ENCODE measurements at places on chromosomes 13 and 19.

- DNase-seq: no peak
Measured at GRCh38 chr13:51113969-51114368, 2.9 kb upstream of the C13orf42 start.

DNA sequence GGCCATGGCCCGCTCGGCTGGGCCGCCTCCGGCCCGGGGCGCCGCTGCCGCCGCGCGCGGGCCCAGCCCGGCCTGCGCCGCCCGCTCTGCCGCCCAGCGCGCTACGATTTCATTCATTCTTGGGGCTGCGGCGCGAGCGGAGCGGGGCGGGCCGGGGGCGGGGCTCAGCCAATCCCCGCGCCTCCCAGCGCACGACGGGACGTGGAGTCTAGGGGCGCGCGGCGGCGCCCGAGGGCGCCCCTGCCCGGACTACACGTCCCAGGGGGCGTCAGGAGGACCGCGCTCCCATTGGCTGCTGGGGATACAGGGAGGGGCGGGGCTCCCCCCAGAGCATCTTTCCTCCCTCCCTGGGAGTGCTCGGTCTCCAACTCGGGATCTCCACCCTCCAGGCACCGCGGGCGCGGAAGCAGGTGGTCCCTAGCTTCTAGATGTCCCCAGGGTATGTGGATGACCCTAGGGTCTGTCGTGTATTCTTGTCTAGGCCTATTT, 5.6 kb upstream of the DPF1 start:
- peak; percentile 92 for DNase-seq

GRCh38 chr13:106183410-106184065, 351.9 kb downstream of the EFNB2 start:
- no peak for DNase-seq

- no peak for DNase-seq
Measured at GRCh38 chr13:71591374-71591773, 275.6 kb downstream of the DACH1 start.

GRCh38 chr13:88627071-88627470, 955.9 kb downstream of the SLITRK5 start:
- DNase-seq: no peak

DNA sequence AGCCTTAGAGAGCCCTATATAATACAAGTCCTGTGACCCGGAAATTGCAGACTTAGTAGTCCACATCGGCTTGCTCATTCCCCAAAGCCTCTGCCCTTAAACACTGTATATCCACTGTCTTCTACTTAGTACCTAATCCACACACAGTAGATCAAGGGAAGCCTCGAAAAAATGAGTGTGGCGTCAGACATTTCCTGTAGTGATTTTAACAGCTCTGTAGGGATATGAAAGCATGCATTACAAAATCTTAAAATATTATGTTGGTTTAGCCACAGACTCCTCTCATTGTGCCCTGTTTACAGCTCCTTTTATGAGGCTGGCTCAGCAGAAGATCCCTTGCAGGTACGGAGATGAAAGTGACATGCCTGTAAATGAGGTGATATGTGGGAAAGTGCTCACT, 416.3 kb downstream of the LIG4 start:
- no peak for DNase-seq

DNA sequence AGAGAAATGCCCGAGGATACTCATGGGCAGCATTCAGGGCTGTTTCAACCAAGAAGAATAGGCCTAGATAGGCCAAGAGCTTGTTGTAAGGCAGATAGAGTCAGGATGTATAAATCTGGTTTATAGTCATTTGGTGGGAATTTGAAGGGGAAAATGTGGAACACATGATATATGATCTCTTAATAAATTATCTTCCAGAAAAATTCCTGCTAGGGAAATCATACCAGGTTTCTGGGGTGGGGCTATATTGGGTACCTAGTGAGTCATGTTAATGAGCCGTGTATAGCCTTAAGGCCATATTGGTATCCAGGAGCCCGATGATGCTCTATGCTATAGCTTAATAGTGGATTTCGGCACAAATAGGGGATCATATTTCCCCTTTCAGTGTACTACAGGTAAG, 51.5 kb upstream of the HTR2A start:
- DNase-seq: no peak

DNA sequence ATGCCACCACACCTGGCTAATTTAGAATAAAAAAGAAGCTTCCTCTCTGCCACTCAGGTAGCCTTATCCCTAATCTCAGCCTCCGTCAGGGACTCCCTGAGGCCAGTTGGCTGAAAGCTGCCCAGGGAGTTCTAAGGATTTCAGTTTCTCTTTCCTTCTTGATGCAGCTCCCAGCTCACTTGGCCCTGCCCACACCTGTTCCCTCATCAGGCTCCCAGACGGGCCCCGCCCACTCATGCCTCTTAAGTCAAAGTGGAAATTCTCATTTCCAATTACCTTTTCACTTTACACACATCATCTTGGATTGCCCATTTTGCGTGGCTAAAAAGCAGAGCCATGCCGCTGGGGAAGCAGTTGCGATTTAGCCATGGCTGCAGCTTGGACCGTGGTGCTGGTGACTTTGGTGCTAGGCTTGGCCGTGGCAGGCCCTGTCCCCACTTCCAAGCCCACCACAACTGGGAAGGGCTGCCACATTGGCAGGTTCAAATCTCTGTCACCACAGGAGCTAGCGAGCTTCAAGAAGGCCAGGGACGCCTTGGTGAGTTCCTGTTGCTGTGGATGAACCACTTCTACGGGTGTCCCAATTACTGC, at the start of gene IFNL1:
Gene IFNL1 (plus strand): TSS at position 353 of the 591 bp plus-strand sequence. CDS start 15 bp downstream, at position 368.
- no peak for DNase-seq

GRCh38 chr13:114194853-114195252, 15.8 kb downstream of the CFAP97D2 start:
- no peak for DNase-seq

DNA sequence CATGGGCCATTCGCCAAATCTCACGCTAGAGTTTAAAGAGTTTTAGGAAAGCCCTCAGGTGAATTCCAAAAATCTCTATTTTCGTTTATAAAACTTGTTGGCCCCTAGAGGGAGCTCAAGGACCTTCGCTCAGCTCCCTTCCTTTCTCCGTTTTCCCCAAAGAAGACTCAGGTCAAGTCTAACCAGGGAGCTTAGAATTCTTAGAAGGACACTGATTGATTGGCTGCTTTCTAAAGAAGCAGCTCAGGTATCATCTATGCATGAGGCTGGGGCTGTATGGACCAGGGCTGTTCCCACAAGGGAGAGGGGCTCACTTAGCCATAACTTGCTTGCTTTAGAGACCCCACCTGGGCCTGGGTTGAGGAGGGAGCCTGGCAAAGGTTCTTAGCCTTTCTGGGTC, 20.5 kb downstream of the DZIP1 start:
- no peak for DNase-seq

DNA sequence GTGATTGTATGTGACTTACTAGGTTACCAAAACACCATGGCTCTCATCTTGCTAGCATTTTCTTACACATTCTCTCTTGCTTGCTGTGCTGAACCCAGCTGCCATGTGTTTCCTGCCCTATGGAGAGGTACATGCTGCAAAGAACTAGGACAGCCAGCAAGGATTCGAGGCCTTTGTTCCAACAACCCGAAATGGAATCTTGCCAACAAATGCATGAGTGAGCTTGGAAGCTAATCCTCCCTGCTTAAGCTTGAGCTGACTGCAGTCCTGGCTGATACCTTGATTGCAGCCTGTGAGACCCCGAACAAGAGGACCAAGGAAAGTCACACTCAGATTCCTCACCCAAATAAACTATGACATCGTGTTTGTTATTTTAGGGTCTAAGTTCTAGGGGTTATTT, 651.2 kb downstream of the SLITRK6 start:
- DNase-seq: no peak

GRCh38 chr13:100014621-100015020, 33.0 kb downstream of the ZIC2 start:
- no peak for DNase-seq

DNA sequence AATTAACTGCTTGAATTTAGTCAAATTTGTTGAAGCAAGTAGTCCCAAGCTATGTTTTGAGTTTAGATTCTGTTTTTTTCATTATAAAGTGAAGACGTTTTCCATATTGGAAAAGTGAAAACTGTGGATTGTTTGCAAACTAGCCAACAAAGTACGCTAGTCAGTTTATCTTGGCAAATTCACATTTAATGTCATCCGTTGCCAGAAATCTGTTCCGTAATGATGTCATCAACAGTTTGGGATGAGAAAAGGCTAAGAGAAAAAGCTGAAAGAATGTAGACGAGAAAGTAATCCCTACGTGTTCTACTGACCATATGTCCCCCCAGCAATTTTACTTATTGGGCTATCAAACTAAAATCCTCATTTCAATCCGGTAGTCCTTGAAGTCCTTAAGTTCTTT, 419.6 kb downstream of the GPC6 start:
- no peak for DNase-seq

DNA sequence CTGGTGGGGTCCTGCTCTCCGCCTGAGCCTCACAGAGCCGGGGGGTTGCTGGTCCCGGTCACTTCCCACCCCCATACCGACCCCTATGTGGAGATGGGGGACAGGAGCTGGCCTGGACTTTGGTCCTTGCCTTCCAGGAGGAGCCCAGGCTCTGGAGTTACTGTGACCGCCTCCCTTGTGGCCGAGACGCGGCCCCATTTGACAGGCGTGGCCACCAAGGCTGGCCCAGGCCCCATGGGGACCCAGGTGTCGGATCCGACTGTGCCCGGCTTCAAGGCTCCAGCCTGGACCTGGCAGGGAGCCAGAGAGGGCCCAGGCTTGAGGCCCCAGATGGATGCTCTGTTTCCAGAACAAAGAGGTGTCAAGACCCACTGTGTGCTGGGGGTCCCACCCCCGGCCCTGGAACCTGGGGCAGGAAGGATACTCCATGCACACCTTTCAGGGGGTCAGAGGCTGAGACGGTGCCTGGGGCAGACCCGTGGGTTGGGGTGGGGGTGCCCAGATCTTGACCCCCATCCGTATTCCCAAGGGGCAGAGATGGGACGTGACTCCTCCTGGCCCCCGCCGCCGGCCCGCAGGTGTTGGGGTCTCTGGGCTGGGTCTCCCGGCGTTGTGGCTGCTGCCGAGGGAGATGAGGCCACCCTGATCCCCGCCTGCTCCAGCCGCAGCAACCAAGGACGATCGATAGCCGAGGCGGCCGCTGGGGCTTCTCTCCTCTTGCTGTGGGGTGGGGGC, 47.8 kb upstream of the TCF3 start:
- DNase-seq: no peak

GRCh38 chr19:2629491-2630351, 72.8 kb downstream of the GNG7 start:
- DNase-seq: no peak

DNA sequence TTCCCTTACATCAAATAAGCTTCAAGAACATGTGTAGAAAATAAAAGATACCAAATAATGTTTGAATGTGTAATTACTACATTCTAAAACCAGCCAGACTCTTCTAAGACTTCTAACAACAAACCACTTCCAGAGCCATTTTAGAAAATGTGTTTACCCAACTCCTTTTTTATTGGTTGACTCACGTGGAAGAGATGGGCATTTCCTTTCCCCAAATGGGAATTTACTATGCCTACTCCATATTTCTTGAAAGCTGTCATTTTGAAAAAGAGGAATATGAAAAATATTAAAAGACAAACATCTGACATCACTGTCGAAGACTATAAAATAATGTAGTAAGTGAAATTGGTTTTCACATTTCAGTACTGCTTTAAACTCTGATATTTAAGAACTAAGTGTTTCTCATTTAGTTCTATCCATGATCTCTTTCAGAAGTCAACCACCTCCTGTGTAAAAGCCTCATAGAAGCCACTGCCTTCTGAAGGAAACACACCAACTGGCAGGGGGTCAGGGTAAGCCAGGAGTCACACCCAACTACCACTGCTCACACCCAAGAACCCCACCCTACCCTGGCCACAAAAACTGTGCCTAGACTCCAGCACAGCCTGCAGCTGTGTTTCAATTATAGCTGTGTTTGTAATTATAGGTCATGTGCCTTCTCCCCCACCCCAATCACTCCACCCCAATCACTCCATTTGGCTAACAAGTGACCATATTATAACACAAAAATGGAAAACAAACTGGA, 86.8 kb downstream of the UBL3 start:
- DNase-seq: no peak

DNA sequence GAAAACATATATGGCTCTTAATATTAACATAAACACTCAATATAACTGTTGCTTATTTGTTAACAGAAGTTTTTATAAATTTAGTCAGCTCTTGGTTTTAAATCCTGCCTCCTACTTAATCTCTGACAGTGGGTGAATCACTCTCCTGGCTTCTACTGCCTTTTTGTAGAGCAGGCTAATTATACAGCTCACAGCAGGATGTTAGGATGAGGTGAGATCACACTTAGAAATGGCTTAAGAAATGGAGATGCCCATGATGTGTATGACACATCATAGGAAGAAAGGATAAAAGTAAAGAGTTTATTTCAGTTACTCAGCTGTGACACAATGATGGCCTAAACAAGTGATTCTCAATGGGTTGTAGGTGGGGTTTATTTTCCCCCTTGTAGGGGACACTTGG, 345.6 kb downstream of the SPRY2 start:
- no peak for DNase-seq

- no peak for DNase-seq
Measured at GRCh38 chr19:750640-751423, at the start of gene MISP. Gene MISP, plus strand, starts transcription at chr19:751112. Its CDS starts 5,835 bp downstream, at chr19:756947.

- no peak for DNase-seq
Measured at GRCh38 chr19:33366127-33366526, 7.4 kb upstream of the CEBPG start.

DNA sequence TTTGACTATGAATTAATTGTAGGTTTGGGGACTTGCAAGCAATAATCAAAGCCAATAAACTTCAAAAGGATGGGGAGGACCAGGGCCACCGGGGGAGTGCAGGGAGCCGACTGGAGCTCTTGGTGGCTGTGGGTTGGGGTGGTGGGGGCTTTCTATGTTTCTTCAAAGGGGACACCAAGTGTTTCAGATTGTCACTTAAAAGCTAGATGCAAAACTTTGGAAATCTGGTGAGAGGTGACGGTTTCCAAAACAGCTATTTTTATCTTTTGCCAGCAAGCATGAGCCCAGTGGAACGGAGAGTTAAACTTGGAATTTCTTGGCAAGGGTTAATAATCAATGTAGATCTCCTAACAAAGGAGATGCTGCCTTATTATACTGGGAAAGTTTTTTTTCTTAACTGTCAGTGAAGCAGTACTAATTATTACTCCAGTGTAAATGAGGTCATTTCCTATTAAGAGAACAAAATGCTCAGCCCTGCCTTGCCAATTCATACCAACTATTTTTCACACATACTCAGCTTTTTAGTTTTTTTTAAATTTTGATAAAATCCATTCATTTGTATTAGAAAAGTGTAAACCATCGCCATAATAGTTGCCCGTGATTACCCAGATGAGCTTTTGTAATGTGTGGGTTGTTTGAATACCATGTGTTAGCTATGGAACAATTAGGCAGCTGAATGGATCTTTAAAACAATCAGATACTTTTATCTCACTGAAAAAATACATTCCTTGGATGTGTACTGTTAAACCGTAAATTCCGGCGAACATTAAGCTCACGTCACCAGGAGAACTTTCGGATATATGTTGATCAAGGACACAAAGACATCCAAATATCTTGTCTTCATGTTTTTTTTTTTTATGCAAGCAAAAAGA, 95.9 kb upstream of the ZNF536 start:
- no peak for DNase-seq

- DNase-seq: no peak
Measured at GRCh38 chr13:85995788-85996418, 196.7 kb upstream of the SLITRK6 start.

- no peak for DNase-seq
Measured at GRCh38 chr19:19633711-19634515, 5.9 kb upstream of the LPAR2 start.

- no peak for DNase-seq
Measured at GRCh38 chr19:41479757-41480191, 36.8 kb downstream of the ERICH4 start.

Measured in nucleus accumbens (tissue), 56 donors.